ENCODE measurements at places on chromosomes 7 and 10.
A peak's percentile ranks its signal among the peaks of the same experiment; 100 is the strongest.

- DNase-seq, result no peak
Observed at GRCh38 chr7:107002126-107002525, 42.4 kb upstream of the PRKAR2B start.

DNA sequence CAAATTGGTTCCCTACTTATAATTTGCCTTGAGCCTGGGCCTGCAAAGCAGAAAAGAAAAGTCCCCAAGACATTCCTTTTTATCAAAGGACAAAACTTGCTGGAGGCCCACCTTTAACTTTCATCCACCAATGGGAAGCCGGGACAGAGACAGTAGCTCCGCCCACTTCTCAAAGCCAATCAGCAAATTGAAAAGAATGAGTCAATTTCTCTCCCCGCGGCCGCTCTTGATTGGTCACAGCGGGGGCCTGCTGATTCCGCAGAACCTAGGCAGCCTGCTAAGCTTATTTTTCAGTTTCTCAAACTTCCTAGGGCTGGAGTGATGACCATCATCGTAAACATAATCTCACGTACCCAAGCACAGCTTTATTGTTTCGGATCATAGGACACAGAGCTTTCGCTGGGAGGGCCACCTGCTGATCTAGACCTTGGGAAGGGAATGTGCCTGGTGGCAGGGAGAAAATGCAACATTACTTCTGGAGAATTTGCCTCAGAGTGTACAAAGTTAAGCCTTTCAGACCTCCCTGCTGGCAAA, at the start of gene SLC13A4:
Gene SLC13A4 (minus strand): TSS at position 51 of the 534 bp plus-strand sequence. CDS start 690 bp downstream, outside the sequence.
- DNase-seq, result no peak

DNA sequence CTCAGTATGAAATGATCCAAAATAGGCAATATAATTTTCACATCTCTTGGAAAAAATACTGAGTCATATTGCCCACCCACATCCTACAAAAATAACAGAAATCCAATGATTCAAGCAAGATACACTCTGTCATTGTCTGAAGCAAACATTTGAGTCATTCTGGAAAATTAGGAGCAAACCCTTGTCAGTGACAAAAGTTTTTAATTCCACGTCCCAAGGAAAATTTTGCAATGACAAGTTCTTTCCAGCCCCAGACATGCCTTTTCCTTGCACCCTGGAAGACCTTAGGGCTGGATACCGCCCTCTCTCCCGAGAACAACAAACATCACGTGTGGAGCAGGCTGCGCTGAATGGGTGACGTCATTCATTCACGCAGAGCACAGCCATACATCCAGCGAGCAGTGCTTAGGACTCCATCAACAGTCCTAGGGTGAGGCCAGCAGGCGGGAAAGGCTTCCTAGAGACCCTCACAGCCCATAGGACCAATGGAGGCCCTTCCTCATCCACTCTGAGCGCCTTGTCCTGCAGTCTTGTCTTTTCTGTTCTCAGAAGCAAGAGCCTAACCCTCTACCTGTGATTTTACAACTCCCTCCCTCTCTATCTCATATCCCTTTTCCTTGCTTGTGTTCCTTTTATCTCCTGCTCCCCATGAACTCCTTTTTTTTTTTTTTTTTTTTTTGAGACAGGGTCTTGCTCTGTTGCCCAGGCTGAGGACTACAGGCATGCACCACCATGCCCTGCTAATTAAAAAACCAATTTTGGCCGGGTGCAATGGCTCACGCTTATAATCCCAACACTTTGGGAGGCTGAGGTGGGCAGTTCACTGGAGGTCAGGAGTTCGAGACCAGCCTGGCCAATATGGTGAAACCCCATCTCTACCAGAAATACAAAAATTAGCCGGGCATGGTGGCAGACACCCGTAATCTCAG, 23.5 kb upstream of the KDM7A start:
- DNase-seq, result no peak

- DNase-seq, result no peak
Observed at GRCh38 chr7:42143711-42144600, 93.1 kb downstream of the GLI3 start.

GRCh38 chr7:46853451-46853850, 728.5 kb downstream of the TNS3 start:
- DNase-seq, result no peak

GRCh38 chr7:101869901-101870290, 52.5 kb downstream of the CUX1 start:
- DNase-seq, result no peak

- no peak for DNase-seq
Observed at GRCh38 chr7:82521906-82522445, 78.4 kb upstream of the CACNA2D1 start.

- no peak for DNase-seq
Observed at GRCh38 chr10:627032-627992, 62.2 kb downstream of the DIP2C start.

GRCh38 chr7:98021588-98022351, 31.8 kb upstream of the OCM2 start:
- peak; percentile 66 for DNase-seq

DNA sequence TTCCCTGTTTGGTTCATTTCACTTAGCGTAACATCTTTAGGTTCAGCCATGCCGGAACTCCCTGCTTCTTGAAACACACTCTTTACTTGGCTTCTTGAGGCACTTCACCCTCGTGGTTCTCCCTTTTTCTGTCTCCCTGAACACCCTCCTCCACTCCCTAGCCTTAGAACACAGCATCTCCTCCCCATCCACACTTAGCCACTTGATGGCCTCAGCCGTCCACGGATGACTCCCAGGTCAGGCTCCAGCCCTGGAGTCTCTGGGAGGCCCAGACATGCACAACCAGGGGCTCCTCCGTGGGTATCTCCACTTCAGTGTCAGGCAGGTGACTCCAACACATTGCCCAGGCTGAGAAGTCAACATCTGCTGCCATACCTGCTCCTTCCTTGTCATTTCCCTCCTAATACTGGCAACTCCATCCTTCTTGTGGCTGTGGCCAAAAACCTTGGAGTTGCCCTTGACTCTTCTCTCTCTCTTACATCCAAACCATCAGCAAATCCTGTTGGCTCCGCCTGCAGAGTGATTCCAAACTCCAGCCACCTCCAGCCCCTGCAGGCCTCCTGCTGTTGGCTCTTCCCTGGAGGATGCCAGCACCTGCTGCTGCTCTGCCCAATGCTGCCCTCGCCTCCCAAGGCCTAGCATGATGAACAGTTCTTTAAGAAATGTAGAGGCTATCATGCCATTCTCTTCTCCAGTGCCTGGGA, 8.4 kb upstream of the INMT start:
- DNase-seq, result no peak

- no peak for DNase-seq
Observed at GRCh38 chr10:5575144-5575481, 50.4 kb downstream of the CALML3 start.

Measured in natural killer cell treated with Interleukin-12 subunit alpha and Interleukin-12 subunit beta and Interleukin-15 and Interleukin-18, amount 100 ng/mL, for 72 hours (primary cell).